ENCODE measurements at places on chromosomes 16 and 17.

DNA sequence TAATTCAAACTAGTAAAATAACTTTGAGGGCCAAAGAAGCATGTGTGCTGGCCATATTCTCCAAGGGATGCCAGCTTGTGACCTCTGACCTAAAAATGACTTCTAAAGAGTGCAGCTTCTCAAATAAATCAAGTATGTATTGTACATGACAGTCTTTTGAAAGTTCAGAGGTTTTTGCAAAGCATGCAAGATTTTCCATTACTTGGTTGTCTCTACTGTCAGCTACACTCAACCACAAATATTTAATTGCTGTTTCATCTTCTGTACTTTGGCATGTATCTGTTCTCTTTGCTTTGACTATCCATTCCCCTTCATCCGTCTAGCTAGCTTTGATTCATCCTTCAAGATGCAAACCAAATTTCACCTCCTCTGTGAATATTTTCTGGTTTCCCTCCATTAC is 121.9 kb upstream of the HS3ST2 start:
- no peak for DNase-seq

DNA sequence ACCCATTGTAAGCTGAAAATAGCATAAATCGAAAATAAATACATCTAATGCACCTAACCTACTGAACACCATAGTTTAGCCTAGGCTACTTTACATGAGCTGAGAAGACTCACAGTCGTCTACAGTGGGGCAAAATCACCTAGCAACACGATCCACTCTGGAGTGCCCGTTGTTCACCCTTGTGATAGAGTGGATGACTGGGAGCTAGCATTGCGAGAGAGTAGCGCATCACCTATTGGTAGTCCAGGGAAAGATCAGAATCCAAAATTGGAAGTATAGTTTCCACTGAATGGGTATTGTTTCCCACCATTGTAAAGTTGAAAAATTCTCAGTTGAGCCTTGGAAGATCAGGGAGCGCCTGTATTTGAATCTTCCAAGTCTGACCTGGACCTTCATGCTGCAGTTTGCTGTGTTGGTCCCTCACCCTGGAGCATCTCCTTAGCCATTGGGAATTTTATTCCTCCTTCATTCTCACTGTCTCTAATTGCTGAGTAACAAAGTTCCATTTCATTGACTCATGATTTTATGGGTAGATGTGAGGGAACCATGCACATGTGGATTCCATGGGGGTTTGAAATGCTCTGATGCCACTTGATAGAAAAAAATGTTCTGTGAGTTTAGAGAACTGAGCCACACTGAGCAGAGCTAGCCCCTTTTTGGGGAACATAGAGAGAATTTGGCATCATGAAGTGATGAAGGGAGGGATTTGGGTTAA is 19.6 kb downstream of the AKAP1 start:
- DNase-seq, result peak; percentile 34

DNA sequence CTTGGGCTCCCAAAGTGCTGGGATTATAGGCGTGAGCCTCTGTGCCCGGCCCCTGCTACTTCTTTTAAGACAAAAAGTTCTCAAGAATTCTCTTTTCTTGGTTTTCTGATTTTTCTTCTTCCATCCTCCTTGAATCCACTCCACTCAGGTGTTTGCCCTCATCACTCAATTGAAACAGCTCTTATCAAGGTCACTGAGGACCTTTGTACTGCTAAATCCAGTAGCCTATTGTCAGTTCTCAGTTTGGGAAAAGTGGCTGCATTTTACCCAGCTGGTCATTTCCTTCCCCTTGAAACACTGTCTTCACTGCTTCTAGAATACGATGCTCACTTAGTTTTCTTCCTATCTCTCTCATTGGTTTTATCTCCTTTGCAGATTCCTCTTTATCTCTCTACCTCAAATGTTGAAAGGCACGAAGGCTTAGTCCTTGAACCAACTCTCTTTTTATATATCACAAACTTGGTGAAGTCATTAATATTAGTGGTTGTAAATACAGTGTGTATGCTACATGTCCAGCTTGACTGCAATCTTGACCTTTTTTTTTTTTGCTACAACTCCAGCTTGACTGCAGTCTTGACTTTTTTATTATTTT is 29.8 kb downstream of the ZNRF1 start:
- DNase-seq, result no peak

DNA sequence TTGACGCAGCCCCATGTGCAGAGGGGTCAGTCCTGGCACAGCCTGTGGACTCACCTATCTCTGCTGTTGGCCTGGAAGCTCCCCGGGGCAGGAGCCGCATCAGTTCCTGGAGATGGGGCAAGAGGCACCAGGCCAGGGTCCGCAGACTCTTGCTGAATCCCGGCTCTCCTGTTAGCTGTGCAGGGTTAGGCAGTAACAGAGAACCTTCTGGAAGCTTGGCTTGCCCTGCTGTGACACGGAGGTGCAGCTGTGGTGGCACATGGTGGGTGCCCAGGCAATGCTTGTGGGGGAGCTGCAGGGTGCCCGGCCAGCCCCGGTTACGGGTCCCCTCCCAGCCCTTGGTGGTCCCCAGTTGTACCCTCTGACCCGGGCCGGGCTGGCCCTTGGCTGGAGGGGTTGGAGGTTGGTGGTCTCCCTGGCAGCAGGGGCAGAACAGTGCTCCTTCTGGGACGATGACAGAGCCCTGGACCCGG is 26.0 kb upstream of the ZNF469 start:
- no peak for DNase-seq

DNA sequence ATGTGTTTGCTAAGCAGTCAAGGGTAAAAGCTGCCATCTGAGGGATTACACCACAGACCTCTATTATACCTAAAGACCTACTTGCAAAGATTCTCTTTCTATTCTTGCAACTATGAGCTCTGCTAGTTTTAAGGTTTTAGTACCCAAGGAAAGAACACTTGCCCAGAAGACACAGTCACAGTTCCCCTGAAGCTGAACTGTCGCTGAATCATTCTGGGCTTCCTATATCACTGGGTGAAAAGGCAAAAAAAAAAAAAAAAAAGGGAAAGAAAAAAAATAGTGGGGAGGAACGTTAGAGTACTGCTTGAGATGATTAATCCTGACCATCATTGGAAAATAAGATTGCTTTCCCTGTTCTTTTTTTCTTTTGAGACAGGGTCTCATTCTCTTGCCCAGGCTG is 37.9 kb downstream of the LYRM1 start:
- DNase-seq, result peak; percentile 40

GRCh38 chr17:32215696-32216095 is 49.9 kb upstream of the RHBDL3 start:
- DNase-seq, result peak; percentile 12

GRCh38 chr16:22942811-22943210 is 128.8 kb downstream of the HS3ST2 start:
- DNase-seq, result no peak

GRCh38 chr16:80803339-80804055 is 901 bp downstream of the CDYL2 start:
- no peak for DNase-seq

DNA sequence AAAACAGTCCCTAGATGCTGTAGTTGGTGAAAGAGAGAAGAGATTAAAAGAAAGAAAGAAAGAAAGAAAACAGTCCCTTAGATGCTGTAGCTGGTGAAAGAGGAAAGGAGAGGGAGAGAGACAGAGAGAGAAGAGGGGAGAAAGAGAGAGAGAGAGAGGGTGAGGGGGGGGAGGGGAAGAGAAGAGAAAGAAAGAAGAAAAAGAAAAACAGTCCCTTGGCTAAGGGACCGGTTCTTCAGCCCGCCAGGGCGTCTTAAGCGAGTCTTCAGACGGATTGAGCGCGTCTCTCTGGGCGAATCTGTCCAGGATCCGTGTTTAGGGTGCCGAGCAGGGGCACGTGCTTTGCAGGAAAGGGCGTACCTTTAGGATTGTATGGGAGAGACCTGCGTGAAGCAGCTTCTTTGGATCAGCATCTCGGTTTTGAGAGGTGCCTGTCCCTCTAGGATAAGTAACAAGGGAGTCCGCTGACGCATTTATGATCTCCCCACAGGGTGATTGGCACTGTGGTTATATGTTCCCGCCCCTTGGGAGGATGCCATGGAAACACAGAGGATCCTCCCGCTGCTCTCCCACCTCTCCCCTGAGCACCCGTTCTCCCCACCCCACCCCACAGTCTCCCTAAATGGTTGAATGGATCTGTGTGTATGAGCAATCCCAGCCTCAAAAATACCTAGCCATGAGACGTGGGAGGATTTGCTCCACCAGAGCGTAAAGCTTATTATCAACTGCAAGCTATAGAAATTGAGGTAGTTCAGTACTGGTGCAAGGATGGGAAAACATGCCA is 16.7 kb downstream of the GNGT2 start:
- DNase-seq, result peak; percentile 69

DNA sequence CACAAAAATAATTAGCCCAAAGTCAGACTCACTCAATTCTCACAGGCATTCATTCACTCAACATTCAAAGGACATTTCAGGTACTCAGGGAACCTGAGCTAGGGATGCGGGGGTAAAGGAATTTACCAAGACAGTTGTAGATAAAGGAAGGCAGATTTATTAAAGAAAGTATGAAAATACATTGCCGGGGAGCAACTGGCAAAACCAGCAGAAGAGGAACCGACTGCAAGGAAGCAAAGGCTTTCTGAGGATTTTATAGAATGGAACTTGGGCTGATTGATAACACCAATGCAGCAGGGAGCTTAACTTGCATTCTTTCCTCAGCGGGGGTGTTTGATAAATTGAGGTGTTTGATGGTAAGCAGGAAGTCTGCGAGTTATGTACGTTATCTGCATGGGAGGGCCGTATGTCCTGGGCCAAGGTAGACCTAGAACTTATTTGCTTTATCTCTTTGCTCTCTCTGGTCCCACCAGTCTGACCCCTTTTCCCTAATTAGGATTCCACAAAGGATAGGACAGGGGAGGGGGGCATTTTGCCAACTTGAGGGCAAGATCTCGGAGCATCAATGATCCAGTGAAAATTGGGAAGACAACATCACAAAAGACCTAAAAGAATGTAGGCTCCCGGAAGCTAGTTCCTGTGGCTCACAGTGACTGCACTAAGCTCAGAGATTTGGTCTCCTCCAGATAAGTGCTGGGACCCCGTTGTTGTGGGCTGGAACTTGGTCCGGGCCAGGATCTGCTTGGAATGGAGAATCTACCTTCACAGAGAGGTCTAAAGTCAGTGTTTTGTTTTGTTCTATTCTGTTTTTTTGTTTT is 5.8 kb upstream of the MT3 start:
- no peak for DNase-seq

GRCh38 chr17:64247836-64248235 is 15.2 kb downstream of the TEX2 start:
- no peak for DNase-seq

- no peak for DNase-seq
Measured at GRCh38 chr17:29733166-29733565, 110.5 kb upstream of the CORO6 start.

DNA sequence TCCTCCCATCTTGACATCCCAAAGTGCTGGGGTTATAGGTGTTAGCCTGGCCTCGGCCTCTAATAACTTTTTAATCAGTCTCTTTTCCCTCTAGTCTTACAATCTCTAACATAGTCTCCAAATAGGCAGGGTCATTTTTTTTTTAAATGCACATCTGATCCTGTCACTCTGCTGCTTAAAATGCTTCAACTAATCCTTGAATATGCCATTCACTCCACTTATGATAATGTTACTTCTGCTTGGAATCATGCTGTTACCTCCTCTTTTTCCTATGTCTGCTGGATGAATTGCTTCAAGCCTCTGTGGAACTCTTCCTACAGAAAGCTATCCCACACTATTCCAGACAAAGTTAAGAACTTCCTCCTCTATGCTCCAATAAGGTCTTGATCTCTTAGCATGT is 22.8 kb downstream of the CRLF3 start:
- DNase-seq, result no peak

DNA sequence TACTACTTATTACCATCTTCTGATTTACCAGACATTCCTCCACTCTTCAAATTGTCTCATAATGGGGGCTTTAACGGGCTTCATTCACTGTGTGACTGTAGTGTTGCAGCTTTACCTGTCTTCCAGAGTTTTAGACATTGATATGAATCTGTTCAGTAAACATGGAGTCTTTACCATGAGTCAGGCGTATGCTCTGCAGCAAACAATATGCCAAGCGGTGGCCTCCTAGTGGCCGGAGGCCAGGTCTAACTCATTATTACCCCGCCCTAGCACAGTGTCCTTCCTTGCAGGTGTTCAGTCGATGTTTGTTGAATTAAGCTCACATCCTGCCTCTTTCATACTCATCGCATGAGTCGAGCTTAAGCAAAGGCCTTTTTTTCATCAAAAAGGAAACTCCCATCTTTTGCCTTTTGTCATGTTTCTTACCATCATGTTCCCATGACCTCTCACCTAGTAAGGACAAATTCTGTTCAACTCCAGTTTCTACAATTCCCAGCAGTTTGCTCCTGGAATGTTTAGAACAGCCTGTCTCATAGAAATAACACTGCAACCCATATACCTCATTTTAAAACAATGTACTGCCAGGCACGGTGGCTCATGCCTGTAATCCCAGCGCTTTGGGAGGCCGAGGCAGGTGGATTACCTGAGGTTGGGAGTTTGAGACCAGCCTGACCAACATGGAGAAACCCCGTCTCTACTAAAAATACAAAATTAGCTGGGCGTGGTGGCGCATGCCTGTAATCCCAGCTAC is 39.4 kb downstream of the TUBD1 start:
- peak; percentile 95 for DNase-seq

DNA sequence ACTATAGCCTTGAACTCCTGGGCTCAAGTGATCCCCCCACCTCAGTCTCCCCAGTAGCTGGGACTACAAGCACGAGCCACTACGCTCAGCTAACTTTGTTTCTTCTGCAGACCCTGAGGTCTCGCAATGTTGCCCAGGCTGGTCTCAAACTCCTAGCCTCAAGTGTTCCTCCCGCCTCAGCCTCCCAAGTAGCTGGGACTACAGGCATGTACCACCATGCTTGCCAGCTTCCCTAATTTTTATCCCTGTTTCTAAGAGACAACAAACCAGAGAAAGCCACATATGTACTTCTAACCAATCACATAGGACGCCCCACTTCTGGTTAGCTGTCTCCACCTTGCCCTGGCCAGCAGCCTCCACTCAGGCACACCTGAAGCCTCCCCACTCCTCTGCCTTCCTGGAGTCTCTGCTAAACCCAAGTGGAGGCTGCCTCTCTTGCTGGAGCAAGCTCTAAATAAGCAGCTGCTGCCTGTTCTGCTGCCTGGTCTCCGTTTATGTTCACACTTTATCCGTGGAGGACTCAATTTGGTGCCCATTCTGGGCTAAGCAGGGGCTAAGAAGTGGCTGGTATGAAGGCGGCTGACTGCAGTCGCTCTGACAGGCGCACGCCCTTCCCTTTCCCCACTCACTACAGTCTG is 24.7 kb downstream of the NSMCE1 start:
- DNase-seq, result no peak

GRCh38 chr17:7549401-7550055 is 670 bp downstream of the TNFSF12 start:
- DNase-seq, result no peak

- DNase-seq, result peak; percentile 79
Measured at GRCh38 chr17:76252040-76252954, 12.0 kb upstream of the RNF157 start.

Measured in astrocyte (in vitro differentiated cells and primary cell).